Epithelial cell of esophagus (primary cell): ENCODE measurements at places on chromosomes 1 and 21.
A peak's percentile ranks its signal among the peaks of the same experiment; 100 is the strongest.

GRCh38 chr1:10031461-10031860 lies 1.3 kb upstream of the UBE4B start:
- peak; percentile 37 for DNase-seq

DNA sequence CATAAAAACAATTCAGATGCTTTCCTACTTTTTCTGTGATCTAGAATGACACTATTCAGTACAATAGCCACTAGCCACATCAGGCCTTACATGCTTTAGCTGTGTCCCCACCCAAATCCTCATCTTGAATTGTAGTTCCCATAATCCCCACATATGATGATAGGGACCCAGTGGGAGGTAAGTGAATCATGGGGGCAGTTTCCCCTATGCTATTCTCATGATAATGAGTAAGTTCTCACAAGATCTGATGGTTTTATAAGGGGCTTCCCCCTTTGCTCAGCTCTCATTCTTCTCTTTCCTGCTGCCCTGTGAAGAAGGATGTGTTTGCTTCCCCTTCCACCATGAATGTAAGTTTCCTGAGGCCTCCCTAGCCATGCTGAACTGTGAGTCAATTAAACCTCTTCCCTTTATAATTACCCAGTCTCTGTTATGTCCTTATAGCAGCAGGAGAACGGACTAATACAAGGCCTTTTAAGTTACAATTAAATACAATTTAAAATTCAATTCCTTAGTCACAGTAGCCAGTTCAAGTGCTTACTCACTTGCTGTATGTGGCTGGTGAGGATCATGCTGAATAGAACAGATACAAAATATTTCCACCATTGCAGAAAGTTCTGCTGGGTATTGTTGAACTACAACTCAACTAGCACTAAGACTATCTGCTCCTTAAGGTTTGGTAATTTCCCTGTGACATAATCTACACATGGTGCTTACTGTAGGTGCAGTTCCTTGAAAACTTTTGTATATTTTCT lies 106.7 kb downstream of the SCMH1 start:
- no peak for DNase-seq

- DNase-seq = peak; percentile 56
Measured at GRCh38 chr1:7526196-7526866, 244.8 kb upstream of the VAMP3 start.

DNA sequence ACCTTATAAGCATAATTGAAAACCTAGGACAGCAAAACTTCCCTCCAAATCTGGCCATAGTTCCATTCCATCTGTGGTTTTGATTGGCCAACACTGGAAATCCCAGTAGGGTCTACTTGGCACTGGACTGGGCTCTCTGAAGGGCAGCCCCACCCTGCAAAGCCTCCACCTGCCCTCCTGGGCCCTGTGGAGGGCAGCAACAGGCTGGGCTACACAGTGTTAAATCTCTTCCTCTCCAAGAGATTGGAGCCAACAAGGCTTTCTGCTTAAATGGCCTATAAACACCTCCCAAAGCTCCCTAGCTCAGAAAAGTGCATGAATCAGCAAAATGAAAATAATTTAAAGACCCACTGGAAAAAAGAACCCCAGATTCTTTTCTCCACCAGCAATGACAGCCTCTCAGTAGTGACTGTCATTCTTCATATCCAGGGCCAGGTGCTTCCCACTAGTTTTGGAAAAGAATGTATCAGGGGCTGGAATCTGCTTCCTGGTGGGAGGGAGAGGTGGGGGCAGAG lies 58.5 kb downstream of the BEND5 start:
- no peak for DNase-seq

- peak; percentile 81 for DNase-seq
Measured at GRCh38 chr1:165914136-165914798, 86.9 kb downstream of the UCK2 start.

DNA sequence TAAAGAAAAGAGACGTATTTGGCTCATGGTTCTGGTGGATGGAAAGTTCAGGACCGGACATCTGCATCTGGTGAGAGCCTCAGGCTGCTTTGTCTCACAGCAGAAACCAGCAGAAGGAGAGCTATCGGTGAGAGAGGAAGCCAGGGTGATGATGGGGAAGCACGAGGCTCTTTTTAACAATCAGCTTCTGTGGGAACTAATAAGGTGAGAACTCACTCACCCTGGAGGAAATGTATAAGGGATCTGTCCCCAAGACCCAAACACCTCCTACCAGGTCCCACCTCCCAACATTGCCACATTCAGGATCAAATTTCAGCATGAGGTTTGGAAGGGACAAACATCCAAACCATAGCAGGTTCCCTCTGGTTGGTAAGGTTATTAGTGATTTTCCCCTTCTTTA lies 32.8 kb downstream of the ASTN1 start:
- no peak for DNase-seq

- DNase-seq = peak; percentile 84
Measured at GRCh38 chr1:15902882-15903281, 55.4 kb downstream of the SPEN start.

DNA sequence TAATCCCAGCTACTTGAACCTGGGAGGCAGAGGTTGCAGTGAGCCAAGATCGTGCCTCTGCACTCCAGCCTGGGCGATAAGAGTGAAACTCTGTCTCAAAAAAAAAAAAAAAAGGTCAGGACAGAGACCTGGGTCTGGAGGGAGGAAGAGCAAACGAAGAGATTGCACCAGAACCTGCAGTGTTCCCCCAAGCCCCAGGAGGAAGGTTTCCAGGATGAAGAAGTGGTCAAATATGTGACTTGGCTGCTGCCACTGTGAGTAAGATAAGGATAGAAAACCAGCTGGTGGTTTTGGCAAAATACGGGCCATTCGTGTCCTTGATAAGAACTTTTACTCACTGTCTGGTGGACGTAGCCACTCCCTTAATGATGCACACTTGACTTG lies 42.2 kb downstream of the CLDN14 start:
- peak; percentile 63 for DNase-seq

- no peak for DNase-seq
Measured at GRCh38 chr1:78722947-78723346, 73.3 kb downstream of the IFI44 start.

DNA sequence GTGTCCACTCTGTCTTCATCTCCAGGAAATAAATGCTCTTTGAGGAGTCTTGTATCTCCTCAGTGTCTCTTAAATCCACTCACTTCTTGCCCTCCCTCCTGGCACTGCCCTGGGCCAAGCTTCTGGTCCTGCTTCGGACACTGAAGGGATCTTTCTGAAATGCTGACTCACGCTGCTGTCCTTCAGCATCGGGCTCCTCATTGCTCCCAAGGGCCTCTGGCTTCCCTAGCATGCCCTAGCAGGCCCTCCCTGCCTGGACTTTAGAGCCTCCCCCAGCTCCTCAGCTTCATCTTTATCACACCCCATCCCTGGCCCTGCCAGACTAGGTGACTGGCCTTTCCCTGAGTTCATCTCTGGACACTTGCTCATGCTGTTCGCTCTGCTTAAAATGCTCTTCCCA lies 96.6 kb downstream of the FOXD2 start:
- no peak for DNase-seq

- no peak for DNase-seq
Measured at GRCh38 chr1:1051127-1051810, 22.8 kb downstream of the RNF223 start.

GRCh38 chr1:36420836-36421317 lies 23.2 kb upstream of the LSM10 start:
- peak; percentile 85 for DNase-seq

GRCh38 chr1:25537153-25537831 lies 6.1 kb upstream of the LDLRAP1 start:
- DNase-seq = no peak

- DNase-seq = no peak
Measured at GRCh38 chr1:27628712-27629111, 6.3 kb downstream of the FGR start.

DNA sequence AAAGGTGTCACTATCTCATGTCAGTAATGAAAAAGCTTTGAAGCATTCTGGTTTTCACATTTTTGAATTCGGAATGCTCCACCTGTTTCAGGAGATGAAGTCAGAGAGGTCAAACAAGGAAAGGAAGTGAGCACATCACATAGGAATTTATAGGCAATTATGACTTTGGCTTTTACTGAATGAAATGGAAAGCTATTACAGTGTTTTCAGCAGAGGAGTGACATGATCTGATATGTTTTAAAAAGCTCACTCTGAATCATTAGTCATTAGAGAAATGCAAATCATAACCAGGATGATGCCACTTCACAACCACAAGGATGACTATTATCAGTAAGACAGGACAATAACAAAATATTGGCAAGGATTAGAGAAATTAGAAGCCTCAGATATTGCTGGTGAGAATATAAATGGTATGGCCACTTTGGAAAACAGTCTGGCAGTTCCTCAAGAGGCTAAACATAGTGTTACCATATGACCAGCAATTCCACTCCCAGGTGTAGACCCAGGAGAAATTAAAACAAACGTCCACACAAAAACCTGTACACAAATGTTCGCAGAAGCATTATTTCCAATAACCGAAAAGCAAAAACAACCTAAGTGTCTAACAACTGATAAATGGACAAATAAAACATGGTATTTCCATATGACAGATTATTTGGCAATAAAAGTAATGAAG lies 7.5 kb downstream of the TAF1A start:
- peak; percentile 81 for DNase-seq

GRCh38 chr21:32597205-32597604 lies 11.9 kb upstream of the TCP10L start:
- DNase-seq = peak; percentile 99

- peak; percentile 24 for DNase-seq
Measured at GRCh38 chr1:111221633-111222291, 5.8 kb upstream of the CHI3L2 start.

GRCh38 chr1:10267319-10267718 lies 56.9 kb downstream of the KIF1B start:
- no peak for DNase-seq

- no peak for DNase-seq
Measured at GRCh38 chr1:18109756-18110597, 2.4 kb downstream of the IGSF21 start.

GRCh38 chr1:93000291-93000690 lies 39.0 kb upstream of the DIPK1A start:
- no peak for DNase-seq

DNA sequence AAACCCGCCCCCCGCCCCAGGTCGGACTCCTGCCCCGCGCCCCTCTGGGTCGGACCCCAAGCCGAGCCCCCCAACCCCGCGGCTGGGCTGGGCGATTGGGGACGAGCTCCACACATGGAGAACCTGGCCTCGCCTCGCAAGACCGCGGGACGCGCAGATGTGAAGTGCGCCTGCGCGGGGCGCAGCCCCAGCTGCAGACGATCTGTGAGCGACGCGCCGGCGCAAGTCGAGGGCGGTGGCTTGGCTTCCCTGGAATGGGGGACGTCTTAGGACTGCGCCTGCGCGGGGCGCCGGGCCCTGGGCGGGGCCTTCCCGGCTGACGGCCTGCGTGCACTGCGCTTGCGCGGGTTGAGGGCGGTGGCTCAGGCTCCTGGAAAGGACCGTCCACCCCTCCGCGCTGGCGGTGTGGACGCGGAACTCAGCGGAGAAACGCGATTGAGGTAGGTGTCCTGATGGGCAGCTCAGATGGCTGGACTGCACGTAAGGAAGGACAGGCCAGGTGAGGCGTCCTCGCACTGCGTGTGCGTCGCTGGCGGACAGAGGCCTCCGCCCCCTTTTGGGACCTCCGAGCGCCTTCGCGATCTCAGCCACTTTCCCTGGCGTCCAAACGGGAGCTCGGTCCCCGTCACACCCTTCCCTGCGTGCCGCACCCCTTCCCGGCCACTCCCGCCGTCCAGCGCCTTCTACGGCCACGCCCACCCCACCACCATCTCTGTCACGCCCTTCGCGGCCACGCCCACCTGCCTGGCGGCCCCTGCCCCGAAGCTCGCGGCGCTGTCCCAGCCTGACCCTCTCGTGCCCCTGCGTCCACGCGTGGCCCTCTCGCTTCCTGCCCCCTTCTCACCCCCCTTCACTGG lies at the start of gene PRMT2:
PRMT2 (plus strand) TSS at position 351 of the 857 bp plus-strand sequence. CDS start 1,278 bp downstream, outside the sequence.
- peak; percentile 96 for DNase-seq

- peak; percentile 31 for DNase-seq
Measured at GRCh38 chr1:203040513-203041275, 14.4 kb downstream of the PPFIA4 start.

- no peak for DNase-seq
Measured at GRCh38 chr1:204921855-204922516, 51.3 kb downstream of the NFASC start.

- DNase-seq = peak; percentile 24
Measured at GRCh38 chr1:38243106-38243505, 196.5 kb upstream of the POU3F1 start.

DNA sequence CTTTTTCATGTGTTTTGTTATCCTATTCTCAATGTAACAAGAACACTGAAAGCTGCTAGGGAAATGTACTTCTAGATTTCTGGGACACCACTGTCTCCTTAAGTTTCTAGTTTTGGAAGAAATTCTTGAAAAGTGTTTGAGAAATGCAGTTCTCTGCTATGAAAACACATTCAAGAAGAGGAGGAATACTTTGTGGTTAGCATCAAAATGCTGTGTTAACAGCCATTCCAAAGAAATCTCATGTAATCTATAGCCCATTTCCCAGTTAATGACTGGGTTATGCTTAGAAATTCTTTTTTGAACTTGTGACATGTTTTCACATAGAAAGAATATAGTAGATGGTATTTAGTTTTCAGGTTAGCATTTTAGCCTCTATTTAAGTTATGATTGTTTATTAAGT lies 6.0 kb downstream of the RAVER2 start:
- no peak for DNase-seq

DNA sequence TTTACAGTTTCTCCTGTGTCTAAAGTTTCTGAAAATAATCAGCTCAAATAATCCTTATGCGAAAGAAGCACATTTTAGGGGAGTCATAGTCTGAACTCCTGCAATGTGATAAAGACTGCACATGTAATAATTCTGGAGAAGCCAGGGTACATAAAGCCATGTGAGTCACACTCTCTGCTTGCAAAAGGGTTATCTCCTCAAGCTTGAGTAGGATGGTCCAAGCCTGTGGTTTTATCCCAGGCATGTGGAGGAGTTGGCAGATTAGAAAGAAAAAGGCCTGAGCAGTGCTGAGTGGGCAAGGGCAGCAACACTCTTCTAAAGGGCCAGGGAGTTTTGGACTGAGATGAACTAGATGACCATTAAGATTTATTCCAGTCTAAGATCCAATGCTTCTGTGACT lies 220.4 kb downstream of the RHOU start:
- DNase-seq = no peak

DNA sequence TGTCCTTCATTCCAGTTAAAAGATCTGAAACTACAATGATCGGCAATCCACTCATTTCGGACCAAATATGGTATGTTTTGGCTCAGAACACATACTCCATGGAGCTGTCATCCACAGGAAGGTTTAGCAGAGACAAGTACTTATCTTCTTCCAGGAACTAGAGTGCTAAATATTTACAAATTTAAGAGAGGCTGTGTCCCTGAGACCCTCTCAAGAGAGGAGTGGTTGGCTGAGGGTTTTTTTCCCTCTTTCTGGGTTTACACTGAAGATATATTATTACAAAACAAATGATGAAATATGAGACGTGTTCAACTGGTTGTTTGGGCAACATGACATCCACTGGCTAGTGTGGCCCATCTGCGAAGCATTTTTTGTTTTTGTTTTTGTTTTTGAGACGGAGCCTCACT lies 25.9 kb upstream of the NID1 start:
- DNase-seq = no peak
